ENCODE measurements at places on chromosomes 1 and 21.

DNA sequence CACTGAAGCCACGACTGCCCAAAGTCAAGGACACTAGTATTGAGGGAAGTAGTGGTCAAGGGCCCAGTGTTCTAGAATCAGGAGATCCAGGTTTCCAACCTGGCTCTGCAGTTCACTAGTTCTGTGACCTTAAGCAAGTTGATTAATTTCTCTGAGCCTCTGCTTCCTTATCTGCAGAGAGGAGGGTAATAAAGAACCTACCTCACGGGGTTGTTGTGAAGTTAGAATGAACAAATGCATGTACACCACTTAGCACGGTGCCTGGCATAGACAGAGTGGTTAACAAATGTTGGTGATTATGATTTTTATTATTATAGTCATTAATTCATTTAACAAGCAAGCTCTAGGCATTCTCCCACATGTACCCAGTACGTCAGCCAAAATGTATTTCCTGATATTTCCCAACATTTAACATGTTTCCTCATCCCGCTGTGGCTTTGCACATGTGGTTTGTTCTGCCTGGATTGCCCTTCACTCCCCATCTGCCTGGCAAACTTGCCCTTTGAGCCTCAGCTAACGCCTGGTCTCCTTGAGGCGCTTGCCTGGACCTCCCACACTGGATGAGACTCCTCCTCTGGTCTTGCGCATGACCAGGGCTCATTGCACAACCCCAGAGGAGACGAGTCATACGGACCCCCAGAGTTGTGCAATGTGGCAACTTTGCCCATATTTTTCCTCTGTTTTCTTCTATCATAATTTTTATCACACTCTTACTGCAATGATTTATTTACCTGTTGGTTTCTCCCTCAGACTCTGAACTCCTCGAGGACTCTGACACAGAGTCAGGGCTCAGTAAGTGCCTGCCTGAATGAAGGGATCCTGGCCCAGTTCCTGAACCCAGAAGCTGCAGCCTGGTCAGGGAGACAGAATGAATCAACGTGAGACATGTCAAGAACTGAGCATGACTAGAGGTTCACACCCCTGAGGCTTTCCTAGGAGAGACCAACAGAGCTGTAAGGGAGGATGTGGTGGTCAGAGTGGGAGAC lies 20.7 kb upstream of the MFSD2A start:
- peak; percentile 57 for ATAC-seq

DNA sequence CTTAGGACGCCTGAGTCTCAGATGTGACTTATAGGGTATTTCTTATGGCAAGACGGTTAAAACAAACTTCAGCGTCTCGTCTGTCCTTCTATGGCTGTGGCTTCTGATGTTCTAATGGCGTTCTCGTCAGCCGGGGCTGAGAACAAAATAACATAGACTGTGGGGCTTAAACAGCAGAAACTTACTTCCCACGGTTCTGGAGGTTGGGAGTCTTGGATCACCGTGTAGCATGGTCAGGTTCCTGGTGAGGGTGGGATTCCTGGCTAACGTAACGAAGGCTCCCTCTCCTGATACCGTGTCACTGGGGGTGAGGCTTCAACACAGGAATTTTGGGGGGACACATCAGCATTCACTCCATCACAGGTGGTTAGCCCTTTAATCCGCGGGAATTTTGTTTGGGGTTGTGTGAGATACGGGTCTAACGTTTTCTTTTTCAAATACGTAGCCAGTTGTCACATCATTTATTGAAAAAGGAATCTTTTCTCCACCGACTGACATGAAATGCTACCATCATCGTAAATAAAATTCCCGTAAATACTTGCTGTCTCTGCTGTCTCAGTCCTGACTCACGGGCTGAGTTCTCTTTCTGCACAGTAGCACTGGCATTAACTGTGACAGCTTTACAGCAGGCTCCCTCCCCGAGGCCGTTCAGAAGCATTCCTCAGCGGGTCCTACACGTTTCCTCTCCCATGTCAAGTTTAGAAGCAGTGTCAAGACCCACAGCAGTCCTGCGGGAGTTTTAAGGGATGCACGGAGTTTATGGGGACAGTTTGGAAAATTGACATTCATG lies 8.1 kb upstream of the POFUT2 start:
- ATAC-seq, result no peak

DNA sequence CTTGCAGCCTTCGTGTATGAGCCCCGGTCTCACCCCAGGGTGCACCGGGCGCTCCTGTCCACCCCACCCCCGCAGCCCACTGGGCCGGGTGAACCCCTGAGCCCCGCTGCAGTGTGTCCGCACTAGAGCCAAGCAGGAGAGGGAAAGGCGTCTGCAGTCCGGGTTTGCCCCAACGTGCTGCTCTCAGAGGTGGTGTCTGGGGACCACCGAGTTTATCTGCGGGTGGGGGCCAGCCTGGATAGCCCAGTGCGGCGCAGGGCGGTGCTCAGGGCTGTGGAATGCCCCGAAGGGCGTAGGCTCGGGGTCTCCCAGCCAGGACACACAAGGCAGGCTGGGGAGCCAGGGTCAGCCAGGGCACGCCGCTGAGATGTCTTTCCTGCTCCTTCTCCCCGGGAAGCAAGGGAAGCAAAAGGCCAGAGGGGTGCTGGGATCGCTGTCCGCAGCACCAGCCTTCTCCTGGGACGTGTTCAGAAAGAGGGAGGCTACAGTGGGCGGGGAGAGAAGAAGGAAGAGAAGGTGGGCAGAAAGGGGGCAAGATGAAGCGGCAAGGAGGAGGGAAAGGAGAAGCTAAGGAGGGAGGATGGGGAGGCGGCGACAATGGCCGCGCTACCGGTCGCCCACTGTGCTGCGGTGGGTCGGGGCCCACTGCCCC lies 56.6 kb downstream of the MAB21L3 start:
- ATAC-seq, result peak; percentile 13

DNA sequence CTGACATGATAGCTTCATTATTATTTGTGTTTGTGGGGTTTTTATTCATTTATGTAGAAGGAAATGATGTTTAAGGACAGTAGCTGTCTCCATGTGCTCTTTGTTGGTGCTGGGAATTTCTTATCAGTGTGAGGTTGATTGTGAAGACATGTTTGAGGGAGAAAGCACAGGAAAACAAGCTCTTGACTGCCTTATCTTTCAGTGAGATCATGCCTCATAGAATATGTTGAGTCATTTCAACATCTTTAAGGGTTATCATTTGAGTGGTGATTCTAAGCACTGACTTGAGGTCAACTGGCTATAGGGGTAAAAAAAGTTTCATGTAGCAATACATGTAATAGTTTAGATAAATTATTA lies 405.1 kb upstream of the ADAMTS5 start:
- ATAC-seq, result no peak

- ATAC-seq, result no peak
Observed at GRCh38 chr1:245398180-245398579, 243.4 kb downstream of the KIF26B start.

- no peak for ATAC-seq
Observed at GRCh38 chr1:241696172-241696814, 44.2 kb downstream of the WDR64 start.

GRCh38 chr1:172390683-172391551 lies 29.6 kb upstream of the C1orf105 start:
- ATAC-seq, result peak; percentile 93

- no peak for ATAC-seq
Observed at GRCh38 chr1:167862432-167863076, 51.4 kb downstream of the ADCY10 start.

- no peak for ATAC-seq
Observed at GRCh38 chr1:84644472-84644871, 45.8 kb downstream of the SSX2IP start.

- ATAC-seq, result no peak
Observed at GRCh38 chr1:116682641-116683221, 15.2 kb upstream of the IGSF3 start.

- no peak for ATAC-seq
Observed at GRCh38 chr1:166685200-166685599, 154.1 kb upstream of the POGK start.

DNA sequence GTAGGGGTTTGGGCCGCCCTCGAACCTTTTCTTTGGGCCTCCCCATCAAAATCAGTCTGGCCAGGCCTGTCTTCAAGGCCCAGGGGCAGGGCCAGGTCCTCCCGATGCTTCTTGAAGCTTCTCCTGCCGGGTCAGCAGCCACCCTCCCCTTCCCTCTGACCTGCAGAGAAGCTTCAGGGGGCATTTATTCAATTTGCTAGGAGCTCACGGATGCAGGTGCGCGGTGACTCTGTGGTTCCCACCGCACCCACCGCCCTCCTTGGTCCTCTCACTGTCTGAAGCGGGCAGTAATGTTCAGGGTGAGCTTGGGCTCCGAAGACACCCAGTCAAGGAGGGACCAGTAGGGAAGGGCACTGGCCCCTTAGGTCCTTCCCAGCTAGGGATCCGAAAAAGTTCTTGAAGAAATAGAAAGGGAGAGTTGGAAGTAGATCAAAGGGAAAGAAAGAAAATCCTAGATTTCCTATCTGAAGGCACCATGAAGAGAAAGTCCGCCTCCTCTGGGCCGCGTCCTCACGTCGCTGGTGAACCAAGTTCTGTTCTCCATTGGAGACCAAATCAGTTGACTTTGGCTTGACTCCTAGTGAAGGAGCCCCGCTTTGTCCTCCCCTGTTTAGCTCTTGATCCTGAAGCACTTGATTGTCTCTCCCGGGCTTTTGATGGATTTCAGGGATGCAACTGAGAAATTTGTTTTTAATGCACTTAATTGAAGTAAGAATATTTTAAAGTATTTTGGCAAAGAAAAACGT lies 8.7 kb upstream of the RNU1-2 start:
- ATAC-seq, result no peak

- no peak for ATAC-seq
Observed at GRCh38 chr1:92961896-92962752, 862 bp upstream of the DIPK1A start.

GRCh38 chr21:35222021-35222420 lies 172.9 kb upstream of the RUNX1 start:
- ATAC-seq, result no peak

DNA sequence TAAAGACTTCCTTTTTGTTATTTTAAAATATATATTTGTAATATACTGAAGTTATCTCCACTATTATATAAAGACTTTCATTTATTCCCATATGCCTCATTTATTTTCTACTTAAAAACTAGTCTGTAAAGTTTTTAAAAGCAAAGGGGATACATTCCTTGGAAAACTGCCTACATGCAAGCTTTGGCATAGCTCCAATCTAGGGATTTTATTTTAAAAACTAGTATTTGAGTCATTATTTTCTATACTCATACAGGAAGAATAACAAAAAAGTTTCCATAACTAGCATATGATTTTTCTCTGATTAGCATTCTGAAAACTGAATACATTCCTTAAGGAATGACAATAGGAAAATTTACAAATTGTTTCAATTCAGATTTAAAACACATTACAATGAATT lies 88.9 kb downstream of the COL24A1 start:
- no peak for ATAC-seq

DNA sequence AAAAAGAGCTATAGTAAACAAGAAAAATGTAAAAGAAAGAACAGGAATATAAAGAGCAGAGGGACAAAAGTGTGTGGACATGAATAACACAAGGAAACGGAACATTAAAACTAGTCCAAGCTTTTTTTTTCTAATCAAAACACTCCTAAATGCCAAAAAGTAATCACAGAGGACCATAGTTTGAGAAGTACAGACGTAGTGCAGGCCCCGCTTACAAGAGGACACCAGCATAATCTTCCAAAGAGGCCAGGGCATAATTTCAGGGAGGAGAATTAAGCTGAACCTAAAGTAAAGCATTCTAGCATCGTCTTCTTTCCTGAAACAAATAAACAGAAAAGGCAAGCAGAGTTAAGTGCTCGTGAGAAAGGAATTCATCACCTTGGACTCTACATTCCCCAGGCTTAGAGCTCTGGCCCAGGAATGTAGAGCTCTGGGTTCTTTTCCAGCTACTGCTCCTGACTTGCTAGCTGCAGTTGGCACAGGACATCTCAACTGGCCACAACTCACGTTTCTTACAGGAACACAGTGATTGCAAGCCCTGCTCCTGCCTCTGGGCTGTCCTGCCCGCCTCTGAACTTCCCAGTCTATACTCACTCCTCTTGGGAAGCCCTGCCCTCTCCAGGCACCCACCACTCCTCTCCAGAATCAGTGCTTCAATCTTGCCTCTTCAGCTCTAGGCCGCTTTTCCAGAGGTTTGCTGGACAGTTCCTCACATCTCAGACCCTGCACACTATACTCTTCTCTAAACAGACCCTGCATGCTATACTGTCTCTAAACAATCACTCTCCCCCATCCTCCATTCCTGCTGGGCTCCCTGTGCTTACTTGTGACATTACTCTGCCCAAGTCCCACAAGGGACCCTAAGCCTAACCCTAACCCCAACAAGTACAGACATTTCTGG lies 9.8 kb downstream of the RGS8 start:
- ATAC-seq, result no peak

DNA sequence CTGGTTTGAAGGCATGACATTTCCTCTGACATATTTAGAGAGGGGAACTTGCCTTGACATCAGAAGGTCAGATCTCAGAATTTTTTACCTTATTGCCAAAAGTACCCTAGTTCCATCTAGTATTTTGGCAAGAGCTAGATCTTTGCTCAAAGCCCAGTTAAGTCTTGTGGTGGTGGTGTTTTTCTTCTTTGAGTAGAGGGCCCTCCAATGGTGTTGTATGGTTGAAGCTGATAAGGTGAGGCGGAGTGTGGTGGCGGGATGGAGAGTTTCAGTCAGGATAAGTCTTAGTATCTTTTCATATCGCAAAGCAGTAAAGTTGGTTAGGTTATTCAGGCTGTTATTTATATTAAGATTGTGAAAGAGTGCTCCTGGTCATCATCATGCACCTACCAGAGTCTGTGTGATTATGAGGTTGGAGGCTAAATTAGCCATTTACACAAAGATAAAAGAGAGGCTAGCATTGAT lies 20.1 kb upstream of the MACF1 start:
- no peak for ATAC-seq

DNA sequence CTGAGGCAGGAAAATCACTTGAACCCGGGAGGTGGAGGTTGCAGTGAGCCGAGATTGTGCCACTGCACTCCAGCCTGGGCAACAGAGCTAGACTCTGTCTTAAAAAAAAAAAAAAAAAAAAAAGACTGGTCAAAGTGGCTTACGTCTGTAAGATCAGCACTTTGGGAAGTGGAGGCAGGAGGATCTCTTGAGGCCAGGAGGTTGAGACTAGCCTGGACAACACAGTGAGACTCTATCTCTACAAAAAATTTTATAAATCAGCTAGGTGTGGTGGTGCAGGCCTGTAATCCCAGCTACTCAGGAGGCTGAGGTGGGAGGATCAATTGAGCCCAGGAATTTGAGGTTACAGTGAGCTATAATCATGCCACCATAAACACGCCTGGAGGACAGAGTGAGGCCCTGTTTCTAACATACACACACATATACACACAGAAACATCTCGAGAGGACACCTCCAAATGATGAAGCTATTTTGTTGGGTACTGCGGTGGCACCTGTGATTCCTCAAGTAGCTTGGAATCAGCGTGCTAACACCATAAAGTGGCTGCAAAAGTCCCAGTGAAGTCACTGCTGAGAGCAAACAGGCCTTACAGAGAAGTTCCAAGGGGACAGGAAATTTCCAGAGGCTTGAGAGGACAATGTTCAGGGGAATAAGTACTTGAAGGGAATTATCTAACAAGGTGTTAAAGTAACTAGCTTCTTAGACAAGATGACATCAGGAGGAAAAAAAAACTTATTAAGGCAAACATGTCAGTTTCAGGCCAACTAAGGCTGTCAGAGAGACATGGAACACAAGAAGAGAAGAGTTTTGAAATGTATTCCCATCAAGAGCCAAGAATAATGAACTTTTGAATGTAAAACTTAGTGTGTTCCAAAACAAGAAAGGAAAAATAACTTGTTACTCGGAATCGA lies 1.3 kb downstream of the NADK start:
- no peak for ATAC-seq

GRCh38 chr1:17546946-17547670 lies 7.6 kb downstream of the ARHGEF10L start:
- ATAC-seq, result peak; percentile 69

Data from motor neuron (in vitro differentiated cells).